ENCODE measurements at places on chromosomes 4 and X.

GRCh38 chr4:26891054-26891453, 30.4 kb downstream of the STIM2 start:
- DNase-seq = no peak

- DNase-seq = peak; percentile 46
Measured at GRCh38 chr4:53043891-53044650, 182.0 kb downstream of the RASL11B start.

DNA sequence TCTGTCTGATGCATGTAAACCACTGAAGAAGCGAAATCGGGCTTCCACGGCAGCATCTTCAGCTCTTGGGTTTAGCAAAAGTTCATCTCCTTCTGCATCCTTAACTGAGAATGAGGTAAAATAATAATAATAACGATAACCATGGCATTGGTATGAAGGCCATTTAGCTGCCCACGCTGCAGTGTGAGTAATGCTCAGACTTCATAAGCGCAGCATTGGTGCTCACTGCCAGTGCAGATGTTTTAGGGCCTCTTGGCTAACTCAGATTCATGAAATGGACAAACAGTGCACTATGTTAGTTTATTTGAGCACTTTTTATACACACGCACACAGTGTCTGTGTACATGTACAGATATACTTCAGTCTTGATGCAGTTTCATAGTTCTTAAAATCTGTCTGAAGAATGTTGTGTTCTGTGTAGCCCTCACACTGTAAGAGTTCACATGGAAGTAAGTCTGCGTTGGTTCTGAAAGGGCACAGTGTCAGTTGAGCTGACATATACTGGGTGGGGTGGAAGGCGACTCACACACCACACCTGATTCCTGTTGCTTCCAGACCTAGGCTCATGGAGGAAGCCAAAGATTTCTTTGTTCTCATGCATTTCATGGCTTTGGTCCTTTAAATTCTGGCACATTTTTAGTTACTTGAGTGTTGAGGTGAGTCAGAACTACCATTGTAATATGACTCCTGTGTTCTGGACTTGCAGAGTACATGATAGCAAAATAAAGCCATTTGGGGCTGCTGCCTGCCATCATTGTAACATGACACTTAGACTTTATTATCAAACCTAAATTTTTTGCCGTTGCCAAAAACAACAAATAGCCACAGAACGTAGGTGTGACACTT, 68.7 kb downstream of the NSD2 start:
- DNase-seq = peak; percentile 72

DNA sequence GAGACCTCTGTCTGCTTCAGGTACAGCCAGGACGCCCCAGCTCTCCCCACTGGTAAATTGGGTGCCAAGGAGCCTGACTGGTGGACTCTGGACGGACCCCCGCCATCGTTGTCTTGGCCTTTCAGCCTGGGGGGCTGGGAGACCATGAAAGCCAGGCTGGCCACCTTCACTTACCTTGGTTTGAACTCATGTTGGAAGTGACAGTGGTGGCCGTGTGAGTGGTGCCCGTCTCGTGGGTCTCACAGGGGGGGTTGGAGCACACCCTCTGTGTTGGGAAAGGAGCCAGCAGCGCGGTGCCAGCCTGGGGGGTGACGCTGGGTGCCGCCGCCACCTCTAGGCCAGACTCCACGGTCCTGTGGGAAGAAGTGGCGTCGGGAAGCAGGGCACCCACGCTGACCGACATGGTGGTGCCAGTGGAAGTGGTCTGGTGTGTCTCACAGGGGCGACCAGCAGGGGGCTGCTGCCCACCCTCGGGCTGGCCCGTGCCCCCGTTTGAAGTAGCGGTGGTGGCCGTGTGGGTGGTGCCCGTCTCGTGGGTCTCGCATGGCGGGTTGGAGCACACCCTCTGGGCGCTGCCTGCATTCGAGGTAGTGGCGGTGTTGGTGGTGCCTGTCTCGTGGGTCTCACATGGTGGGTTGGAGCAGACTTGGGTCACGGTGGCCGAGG, 9.6 kb upstream of the RENBP start:
- DNase-seq = no peak

GRCh38 chrX:132504417-132504816, 15.6 kb upstream of the MBNL3 start:
- no peak for DNase-seq

DNA sequence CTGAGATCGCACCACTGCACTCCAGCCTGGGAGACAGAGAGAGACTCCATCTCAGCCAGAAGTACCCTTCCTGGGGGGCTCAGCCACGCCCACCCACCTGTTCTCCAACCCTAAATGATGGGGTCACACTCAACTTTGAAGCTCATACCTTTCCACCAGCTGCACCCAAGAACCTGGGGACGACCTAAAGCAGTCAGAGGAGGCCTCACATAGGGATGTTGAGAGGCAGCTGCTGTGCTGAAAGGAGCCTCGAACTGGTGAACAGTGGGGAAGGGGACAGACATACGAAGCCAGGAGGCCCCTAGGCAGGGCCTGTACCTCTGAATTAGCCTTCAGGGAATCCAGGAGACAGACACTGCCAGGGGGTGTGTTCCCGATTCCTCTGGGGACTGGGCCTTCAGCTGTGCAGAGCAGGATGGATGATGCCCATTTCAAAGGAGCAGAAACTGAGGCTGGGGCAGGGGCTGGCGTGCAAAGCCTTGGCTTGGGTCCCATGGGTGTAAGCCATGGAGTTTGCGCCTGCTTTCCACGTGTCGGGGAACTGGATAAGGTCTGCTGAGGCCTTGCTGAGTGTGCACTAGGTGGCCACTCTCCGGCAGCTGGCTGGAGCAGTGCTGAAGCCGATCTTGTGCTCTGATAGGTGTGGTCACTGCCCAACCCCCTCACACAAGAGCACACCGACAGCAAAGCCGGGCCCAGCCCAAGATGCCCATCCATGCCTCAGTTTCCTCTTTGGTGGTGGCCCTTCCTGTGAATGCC, 130.8 kb downstream of the CPZ start:
- DNase-seq = no peak

DNA sequence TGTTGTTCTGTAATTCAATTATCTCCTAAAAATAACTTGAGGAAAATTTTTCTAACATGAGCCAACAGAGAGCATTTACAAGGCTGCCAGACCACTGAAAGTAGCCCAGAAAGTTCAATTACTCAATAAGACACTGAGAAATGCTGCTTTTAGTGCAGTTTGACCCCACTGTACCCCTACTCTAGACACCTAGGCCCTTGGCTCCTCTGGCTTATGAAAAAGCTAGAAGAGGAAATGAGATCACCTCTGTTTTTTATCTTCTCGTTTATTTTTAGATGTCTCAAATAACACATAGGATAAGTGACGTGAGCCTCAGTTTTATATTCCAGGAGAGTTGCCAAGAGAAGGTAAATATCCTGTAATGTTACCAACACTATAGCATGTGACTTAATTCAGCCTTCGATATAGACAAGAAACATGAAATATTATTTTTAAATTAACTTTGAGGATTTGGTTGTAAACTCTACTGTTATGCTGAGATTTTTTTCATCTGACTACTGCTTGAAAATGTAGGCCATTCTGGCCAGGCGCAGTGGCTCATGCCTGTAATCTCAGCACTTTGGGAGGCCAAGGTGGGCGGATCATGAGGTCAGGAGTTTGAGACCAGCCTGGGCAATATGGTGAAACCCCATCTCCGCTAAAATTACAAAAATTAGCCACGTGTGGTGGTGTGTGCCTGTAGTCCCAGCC, 24.4 kb downstream of the TNIP3 start:
- DNase-seq = no peak

GRCh38 chrX:130637591-130637990, 235.8 kb downstream of the RBMX2 start:
- DNase-seq = peak; percentile 18

DNA sequence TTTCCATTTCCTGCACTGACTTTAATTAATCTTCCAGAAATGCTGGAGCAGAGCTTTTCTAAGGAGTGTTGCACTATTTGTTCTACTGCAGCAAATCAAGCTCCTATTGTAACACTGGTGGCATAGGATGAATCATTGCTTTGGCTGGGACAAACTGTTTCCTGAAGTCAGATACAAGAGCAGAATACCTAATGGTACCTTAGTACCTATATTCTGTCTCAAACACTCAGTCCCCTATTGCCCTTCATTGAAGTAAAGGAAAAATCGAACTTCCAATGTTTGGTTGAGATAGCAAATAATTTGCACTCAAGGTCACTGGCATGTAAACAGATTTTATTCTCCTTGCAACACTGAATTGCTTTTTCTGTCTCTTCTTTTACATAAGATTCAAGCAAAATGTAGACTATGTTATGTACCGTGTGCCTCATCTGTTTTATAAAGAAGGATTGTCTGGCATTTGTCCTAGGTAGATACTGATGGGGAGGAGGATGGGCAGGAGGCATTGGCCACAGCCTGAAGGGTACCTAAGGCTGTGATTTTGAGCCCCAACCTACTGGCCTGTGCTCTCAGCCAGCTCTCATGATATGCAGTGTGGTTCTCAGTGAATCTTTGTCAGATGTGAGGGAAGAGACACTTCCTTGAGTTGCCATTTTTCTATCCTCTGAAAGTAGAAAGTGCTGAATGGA, 141.6 kb downstream of the AASDH start:
- no peak for DNase-seq

GRCh38 chr4:114998316-114998715, 115.1 kb downstream of the NDST4 start:
- no peak for DNase-seq

- no peak for DNase-seq
Measured at GRCh38 chr4:6761649-6762615, 20.6 kb upstream of the KIAA0232 start.

- DNase-seq = no peak
Measured at GRCh38 chrX:119273420-119274192, 37.5 kb downstream of the PGRMC1 start.

DNA sequence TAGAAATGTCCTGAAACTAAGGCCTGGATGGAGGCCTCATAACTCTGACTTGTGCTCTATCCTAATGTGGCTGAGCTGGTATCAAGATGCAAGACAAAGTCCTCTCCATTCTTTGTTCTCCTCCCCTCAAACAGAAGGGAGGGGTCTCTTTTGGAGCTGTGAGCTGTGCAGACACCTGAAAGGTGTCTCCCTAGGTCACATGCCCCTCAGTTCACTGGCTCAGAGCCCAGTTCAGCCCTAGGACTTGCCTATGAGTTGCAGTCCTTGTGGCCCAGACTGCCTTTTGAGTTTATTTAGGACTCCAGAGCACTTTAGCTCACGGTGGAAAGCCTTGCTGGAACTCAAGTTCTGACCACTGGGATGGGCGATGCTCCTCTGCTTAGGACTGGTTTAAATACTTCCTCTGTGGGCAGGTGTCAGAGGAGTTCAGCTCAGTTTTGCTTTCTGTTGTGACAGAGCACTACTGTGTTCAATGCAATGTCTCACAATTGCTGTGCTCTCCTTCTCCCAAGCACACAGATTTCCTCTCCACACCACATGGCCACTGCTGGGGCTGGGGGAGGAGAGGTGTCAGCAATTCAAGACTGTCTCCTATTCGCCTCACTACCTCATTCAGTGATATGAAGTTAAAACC, 84.8 kb upstream of the ZNF827 start:
- DNase-seq = no peak

DNA sequence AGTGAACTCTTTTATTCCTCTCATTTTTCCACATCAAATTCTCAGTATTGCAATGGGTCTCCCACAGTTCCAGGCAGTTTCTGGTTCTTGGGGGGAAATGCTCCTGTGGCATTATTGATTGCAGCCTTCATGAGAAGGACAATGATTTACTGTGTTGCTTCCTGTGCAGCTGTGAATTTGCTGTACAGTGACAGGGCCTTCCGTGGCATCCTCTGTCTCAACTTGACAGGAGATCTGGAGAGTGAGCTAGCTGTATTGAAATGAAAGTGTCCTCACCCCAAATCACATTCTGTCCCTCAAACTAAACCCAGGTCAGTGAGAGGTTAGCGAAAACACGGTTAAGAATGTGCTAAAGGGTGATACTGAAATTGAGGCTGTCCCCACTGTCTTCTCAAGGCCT, 77.1 kb upstream of the ATOH1 start:
- DNase-seq = no peak

DNA sequence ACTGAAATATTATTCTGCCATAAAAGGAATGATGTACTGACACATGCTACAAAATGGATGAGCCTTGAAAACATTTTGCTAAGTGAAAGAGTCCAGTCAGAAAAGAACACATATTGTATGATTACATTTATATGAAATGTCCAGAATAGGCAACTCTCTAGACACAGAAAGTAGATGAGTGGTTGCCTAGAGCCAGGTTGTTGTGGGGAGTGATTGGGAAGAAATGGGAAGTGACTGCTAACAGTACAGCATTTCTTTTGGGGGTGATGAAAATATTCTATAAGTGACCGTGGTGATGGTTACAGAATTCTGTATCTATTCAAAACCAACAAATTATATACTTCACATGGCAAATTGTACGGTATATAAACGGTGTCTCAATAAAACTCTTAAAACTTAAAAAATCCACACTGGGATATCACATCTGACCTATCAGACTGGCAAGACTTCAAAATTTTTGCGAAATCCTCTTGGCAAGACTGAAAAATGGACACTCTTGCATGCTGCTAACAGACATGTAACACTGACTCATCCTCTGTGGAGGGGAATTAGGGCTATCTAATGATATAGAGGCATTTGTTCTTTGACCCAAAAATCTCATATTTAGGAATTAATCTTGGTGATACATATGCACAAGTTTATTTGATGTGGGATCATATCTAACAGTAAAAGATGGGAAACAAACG, 71.8 kb downstream of the FAM13A start:
- peak; percentile 64 for DNase-seq

- no peak for DNase-seq
Measured at GRCh38 chr4:86563416-86563815, 30.7 kb upstream of the PTPN13 start.

DNA sequence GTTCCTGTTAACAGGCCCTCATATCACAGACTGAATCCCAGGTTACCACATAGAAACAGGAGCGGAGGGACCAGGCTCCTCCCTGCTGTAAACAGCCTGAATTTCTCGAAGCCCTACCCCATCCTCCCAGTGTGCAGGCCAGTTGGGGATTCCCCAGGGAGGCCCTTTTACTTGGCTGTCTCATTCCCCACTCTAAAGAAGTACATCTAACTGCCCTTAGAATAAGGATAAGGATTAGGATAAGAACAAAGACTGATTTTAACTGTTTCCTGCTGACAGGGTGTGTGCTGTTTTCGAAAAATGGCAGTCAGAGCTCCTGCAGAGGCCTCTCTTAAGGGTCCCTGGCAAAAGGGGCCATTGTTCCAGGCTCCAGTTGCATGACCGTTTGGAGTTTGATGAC, 133.7 kb downstream of the PAPSS1 start:
- DNase-seq = no peak

DNA sequence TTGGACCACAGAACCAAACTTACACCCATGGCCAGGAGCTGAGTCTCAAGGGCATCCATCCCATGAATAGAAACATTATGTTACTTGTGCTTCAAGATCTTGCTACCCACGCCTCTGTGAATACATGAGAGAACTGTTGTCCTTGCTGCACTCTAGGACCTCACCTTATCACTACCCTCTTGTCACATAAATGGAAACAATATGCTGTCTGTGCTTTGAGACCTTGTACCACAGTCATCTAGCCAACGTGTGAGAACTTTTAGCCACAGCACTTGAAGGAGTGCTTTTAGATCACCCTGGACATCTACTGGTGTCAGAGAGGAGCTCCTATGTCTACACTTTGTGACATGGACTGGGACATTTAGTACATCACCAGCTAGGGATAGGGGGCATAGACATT, 30.7 kb upstream of the HUWE1 start:
- no peak for DNase-seq

GRCh38 chr4:13541720-13542576, 2.4 kb downstream of the NKX3-2 start:
- DNase-seq = no peak

GRCh38 chr4:74932832-74933561, at the start of gene PARM1:
PARM1 (plus strand) TSS chr4:74933116; CDS start chr4:74933328, 212 bp downstream.
- peak; percentile 77 for DNase-seq

Data from myocyte (in vitro differentiated cells).